Posterior cingulate gyrus (tissue), 11 donors: ENCODE measurements at places on chromosomes 7 and 10.

DNA sequence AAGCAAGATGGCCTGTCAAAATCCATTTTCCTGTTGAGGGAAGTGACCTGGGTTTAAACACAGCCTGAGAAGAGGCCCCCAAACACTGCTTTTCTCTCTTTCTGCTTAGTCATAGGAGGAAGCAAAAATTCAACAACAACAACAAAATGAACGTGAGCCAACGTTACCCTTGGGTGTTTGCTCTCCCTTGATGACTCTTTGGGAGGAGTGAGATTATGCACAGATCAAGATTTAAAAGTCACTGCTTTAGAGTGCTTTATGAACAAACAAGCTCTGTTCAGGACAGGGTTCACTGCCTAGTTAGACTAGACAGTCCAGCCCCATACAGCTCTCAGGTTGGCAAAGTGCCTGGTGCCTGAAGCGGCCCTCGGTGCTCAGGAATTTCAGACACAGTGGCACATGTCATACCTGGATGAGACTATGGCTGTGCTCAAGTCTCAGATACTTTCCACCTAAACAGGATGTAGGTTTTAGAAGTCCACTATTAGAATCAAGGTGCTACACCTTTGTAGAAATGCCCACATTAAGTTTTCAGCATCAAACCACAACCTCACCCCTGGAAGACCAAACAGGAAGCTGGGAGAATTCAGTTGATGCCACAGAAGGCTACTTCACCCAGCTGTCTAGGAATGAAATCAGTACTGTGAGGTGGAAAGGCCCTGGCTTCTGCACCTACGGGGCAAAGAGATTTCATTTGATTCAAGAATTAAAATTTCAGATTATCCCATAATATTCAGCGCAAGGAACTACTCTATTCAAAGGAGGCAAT, 38.7 kb downstream of the DENND11 start:
- DNase-seq, result no peak

GRCh38 chr10:123991611-123992570, 100.3 kb upstream of the CPXM2 start:
- DNase-seq, result no peak

- no peak for DNase-seq
Measured at GRCh38 chr7:40097728-40098127, 36.7 kb downstream of the MPLKIP start.

DNA sequence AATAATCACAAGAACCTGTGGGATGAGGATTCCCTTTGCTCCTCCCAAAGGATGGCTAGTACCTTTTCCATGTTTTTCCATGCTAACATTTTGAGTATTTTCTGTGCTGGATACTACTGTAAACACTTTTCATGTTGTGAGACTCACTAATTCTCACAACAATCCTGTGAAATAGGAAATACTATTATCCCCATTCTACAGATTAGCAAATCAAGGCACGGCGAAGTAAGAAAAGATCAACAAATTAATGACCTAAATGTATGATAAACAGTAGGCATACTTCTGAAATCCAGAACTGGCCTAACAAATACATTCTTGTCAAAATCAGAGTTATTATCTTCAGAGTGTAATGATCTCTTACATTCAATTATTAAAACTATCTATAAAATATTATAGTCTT, 69.3 kb downstream of the ENO4 start:
- DNase-seq, result no peak

DNA sequence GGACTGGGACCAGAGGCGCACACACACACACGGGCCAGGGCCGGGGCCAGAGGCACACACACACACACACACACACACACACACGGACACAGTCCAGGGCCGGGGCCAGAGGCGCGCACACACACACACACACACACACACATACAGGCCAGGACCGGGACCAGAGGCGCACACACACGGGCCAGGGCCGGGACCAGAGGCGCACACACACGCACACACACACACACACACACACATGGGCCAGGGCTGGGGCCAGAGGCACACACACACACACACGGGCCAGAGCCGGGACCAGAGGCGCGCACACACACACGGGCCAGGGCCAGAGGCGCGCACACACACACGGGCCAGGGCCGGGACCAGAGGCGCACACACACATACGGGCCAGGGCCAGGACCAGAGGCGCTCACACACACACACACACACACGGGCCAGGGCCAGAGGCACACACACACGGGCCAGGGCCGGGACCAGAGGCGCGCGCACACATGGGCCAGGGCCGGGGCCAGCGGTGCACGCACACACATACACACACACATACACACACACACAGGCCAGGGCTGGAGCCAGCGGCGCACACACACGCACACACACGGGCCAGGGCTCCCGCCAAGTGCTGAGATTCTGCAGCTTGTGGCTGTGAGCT, 268.8 kb downstream of the ELFN1 start:
- peak; percentile 67 for DNase-seq

DNA sequence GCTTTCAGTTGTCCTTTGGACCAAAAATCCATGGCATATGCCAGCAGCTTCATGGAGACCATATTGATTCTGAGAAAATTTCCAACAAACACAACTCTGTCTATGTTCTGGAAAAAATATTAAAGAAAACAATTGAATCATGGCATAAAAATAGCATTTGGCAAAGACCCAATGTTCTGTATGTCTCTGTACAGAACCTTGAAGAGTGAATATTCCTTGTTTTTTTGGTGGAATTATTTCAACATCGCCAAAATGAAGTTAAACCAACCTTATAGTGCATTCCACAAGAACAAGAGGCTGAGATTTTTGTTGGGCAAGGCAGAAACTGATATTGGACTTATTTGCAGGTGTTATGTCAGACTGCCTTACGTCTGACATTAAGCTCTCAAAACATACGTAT, 53.3 kb upstream of the SLC16A12 start:
- DNase-seq, result no peak

DNA sequence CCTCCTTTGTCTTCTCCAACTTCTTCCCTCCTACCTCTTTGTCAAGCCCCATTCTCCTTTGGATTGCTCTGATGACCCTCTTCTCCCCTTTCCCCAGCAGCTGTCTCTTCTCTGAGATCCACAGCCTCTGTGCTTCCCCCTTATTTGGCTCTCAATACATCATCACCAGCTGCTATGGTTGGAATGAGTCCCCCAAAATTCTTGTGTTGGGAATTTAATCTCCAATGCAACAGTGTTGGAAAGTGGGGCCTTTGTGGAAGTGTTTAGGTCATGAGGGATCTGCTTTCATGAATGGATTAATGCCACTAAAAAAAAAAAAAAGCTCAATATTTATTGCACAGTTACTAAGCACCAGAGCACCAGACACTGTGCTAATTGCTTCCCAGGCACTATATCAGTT, 39.2 kb upstream of the FRMD4A start:
- DNase-seq, result no peak

GRCh38 chr7:126578338-126578737, 674.4 kb downstream of the GRM8 start:
- DNase-seq, result peak; percentile 66

GRCh38 chr10:49169776-49170175, 18.4 kb downstream of the TMEM273 start:
- no peak for DNase-seq

- DNase-seq, result no peak
Measured at GRCh38 chr7:20594023-20594422, 21.4 kb upstream of the ABCB5 start.

DNA sequence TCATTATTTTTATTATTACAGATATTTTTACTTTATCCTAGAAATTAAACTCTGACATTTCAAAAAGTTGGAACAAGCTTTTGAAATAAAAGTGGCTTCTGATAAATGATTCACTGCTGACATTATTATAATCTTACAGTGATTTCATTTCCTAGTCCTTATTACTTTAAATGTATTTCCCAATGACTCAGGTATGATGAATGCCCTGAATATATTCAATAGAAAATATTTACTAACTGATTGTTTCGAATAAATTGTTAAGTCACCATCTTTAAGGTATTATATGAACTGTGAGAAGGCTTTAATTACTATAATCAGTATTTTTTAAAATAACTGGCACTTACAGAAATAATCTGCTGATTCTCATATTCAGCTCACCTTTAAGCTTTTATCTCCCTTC, 21.6 kb downstream of the DKK1 start:
- no peak for DNase-seq

DNA sequence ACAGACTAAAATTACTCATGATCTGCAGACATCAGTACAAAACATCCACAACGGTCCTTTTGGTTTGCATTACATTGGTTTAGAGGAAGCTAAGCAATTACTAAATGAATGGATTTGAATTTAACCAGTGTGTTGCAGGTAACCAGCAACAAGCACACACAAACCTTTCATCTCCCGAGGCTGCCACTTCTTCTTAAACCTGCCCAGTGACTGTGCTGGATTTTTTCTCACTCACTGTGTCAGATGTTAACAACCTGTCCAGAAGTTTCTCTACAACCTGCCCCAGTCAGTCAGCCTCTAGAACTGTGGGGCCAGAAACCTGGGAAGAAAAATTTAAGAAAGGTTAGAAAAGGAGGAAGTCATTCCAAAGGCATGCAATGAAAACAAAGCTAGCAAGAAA, 2.4 kb upstream of the MEOX2 start:
- DNase-seq, result no peak

GRCh38 chr10:37754538-37755323, 102.7 kb downstream of the ZNF248 start:
- peak; percentile 11 for DNase-seq

DNA sequence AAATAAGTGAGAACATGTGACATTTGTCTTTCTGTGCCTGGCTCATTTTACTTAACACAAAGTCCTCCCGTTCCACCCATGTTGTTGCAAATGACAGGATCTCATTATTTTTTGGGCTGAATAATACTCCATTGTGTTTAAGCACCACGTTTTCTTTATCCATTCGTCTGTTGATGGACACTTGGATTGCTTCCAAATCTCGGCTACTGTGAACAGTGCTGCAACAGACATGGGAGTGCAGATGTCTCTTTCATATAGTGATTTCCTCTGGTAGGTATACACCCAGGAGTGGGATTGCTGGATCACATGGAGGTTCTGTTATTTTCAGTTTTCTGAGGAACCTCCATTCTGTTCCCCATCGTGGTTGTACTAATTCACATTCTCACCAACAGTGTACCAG, 264.4 kb upstream of the GALNT17 start:
- no peak for DNase-seq

DNA sequence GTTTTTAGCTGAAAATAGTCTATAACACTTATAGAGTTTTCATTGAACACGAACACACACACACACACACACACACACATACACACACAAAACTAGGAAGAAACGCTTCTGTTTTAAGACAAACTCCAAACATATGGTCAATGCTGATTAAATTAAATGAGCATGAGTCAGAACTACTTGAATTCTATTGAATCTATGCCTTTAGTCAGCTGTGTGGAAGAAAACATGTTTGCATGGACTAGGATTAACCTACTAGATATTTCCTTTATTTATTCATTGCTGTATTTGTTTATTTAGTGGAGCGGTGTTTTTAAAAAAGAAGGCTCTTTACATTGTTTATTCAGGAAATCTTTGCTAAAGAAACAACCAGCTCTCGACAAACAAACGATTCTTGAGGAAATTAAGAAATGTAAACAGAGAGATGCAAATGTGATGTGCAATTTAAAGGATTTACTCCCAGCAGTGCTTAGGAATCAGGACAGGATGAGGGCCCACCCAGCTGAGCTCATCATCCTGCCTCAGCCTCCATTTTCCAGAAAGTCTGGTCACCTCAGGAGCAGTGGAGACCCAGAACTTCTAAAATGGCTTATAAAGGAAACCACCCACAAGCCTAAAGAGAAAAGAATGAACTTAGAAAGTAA, 83.2 kb downstream of the PDE1C start:
- no peak for DNase-seq

GRCh38 chr7:6172224-6172909, 100.1 kb downstream of the CYTH3 start:
- DNase-seq, result no peak

- no peak for DNase-seq
Measured at GRCh38 chr10:102761981-102762380, 18.2 kb downstream of the WBP1L start.

- no peak for DNase-seq
Measured at GRCh38 chr7:70505468-70505867, 626.5 kb upstream of the GALNT17 start.

DNA sequence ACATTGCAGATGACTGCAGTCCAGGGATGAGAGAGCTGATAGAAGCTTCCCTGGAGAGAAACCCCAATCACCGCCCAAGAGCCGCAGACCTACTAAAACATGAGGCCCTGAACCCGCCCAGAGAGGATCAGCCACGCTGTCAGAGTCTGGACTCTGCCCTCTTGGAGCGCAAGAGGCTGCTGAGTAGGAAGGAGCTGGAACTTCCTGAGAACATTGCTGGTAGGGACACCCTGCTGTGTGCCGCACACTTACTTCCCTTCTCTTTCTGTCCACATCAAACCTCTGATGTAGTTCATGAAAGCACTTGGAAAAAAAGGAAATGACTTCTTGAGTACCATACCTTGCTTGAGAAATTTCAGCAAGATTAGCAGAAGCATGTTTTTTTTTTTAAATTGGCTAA, 25.3 kb downstream of the MAP3K8 start:
- DNase-seq, result no peak

DNA sequence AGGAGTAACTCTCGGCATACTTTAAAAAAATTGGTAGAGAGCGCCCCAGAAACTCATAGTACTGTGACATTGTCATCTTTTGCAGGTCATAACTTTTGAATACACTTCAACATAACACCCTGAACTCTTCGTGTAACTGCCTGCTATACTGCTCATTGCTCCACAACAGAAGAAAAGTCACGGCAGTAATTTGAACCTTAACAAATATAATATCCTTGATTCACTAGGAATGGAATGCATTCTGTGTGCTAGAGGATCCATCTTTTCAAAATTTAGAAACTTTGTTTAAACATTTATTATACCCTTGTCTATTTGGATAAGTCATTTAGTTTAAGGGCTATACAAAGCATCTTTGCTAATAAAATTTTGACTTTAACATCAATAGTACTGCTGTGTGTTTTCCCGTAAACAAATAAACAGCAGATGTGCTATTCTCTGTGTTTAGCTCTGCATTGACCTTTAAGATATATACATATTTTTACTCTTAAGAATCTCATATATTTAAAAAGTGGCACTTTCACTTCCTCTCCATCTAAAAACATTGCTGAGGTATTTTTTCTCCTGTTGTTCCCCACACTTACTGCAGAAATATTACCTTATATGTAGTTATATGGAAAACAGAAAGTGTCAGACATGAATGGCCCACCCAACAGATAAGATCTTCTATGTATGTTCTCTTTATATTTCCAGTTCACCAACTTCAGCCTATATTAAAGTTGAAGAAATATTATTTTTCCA, 217.6 kb upstream of the TMEM229A start:
- DNase-seq, result no peak

DNA sequence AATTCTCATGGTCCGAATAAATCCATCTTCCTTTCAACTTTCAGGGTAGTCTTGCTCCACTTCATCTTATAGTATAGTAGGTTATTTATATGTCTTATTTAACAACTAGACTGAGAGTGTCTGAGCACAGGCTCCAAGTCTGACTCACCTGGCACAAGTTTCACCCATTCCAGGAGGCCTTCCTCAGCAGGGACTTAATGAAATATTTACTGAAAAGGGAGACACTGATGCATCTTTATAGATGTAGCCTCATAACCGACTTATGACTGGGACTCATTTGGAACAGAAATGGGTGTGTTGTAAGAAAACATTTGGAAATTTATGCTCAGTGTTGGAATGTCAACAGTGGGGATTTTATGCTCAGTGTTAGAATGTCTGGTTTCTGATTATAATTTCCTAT, 59.9 kb downstream of the CH25H start:
- DNase-seq, result no peak

- DNase-seq, result peak; percentile 88
Measured at GRCh38 chr10:100998183-100998990, 1.2 kb upstream of the LZTS2 start.

- DNase-seq, result no peak
Measured at GRCh38 chr7:92794831-92795230, 41.5 kb downstream of the CDK6 start.
